ENCODE measurements at places on chromosomes 12 and 14.

DNA sequence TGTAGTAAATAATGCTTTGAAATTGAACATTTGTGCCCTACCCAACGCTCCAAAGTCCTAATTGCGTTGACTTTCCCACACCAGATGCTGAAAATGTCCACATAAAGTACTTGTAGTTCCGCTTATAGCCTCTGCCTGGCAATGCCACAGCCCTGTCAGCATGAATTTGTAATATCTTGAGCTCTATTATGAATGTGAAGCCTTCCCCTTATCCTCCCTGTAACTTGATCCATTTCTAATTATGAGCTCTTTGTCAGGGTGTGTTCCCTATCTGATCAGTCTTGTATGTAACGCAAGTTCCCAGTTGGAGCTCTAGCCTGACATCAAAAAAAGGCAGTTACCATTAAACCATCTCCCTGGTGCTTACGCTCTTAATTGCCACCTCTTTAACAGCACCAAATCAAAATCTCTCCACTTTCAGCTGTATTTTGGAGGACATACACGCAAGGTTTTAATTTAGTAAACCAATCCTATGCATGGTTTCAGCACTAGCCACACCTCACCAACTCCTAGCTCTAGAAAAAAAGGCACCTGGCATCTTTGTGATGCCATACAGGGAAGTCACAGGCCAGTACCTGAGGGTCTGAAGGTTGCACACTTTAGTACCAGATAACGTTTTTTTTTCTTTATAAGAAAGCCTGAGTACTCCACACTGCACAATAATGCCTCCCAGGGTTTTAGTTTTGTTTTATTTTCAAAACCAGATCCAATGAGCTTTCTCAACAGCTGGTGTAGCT lies 69.3 kb downstream of the EEA1 start:
- no peak for DNase-seq

DNA sequence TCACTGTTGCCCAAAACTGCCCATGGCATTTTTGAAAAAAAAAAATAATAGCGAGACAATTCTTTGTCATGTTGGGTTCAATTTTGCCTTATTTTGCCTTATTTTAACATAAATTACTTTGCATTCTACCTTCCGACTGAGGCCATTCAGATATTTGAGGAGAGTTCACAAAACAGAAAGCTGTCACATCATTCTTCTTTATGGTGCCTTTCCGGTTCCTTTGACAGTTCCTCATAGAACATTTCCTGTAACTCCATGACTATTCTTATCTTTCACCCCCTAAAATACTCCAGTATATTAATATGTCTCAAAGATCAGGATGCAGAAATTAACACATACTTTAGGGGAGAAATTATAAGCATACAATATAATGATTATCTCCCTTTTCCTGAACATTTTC lies 476.7 kb downstream of the NOVA1 start:
- DNase-seq, result no peak

DNA sequence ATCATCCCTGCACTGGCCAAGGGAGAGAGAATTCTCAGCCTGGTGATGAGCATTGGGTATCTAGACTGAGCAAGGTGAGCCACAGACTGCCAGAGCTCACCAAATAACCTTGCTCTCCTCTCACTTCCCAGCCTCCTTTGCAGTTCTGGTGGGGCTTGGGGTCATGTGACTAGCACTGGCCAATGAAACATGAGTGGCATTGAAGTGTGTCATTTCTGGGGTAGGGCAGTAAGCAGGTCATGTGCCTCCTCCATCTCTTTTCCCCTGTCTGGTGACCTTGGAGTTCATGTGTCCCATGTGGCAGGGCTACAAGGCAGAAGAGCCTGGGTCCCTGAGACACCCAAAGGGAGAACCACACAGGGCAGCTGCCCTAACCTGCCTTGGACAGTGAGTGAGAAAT lies 3.6 kb upstream of the KRT72 start:
- DNase-seq, result no peak

DNA sequence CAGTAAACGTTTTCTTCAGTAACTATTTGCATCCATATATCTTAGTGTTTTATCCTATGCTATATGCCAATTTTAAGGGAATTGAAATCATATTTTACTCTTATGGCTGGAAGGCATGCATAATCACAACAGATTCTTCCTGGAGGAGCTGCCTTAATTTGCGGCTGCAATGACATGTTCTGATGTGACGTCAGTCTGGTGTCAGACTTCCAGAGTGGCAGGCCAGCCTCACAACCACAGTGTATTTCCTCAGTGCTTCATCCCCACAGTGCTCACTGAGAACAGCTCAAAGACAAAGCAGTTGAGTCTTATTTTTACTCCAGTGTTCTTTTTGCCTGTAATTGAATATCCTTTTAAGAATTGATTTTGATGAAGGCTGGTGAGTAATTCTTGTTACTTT lies 107.1 kb downstream of the PLEKHA5 start:
- no peak for DNase-seq

DNA sequence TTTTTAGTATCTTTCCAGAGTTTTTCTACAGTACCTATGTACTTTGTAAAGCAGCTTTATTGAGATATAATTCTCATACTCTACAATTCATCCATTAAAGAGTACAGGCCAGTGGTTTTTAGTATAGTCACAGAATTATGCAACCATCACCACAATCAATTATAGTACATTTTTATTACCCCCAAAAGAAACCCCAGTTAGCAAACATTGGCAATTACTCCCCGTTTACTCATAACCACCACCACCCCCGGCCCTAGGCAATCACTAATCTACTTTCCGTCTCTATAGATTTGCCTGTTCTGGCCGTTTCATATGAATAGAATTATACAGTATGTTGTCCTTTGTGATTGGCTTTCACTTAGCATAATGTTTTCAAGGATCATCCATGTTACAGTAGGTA lies 119.8 kb downstream of the KICS2 start:
- DNase-seq, result no peak

GRCh38 chr14:84998216-84998615 lies 531.7 kb upstream of the FLRT2 start:
- no peak for DNase-seq

GRCh38 chr14:70188659-70189455 lies at the start of gene SLC8A3:
Gene SLC8A3 (minus strand): TSS chr14:70188951. CDS start chr14:70168422, 20,529 bp downstream.
- DNase-seq, result no peak

DNA sequence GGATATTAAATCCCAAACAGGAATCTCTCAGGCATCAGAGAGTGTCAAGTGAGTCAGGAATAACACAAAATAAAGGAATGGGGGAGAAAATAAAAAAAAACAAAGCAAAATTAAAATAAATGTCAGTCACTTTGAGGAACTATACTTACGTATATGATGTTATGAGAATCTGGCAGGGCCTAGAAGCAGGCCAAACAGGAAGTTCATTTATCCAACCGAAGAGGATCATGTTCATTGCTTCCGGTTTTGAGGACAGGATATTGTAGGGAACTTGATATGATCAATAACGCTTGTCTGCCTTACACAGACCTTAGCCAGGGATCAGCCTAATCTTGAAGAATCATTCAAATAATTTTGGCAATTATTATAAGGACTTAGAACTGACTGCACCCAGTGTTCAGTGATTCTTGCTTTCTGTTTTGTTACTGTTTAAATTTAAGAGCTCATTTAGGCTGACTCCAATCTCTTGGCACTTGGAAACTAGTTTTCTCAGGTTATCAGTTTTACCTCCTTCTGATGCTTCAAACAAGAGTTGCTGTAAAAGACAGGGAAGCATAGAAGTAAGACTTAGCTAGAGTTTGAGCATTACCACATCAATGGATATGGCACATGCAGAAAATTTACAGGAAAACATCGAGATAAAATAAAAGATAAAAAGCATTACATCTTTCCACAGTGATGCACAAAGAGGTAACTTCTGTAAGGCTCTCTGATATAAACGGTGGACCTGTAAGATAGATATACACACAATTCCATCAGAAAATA lies 53.4 kb downstream of the ZFC3H1 start:
- DNase-seq, result no peak

GRCh38 chr12:111185889-111186227 lies 183.0 kb downstream of the PHETA1 start:
- no peak for DNase-seq

GRCh38 chr12:724194-724855 lies 28.1 kb upstream of the WNK1 start:
- peak; percentile 27 for DNase-seq

- DNase-seq, result no peak
Measured at GRCh38 chr14:77302926-77303325, 17.8 kb downstream of the POMT2 start.

DNA sequence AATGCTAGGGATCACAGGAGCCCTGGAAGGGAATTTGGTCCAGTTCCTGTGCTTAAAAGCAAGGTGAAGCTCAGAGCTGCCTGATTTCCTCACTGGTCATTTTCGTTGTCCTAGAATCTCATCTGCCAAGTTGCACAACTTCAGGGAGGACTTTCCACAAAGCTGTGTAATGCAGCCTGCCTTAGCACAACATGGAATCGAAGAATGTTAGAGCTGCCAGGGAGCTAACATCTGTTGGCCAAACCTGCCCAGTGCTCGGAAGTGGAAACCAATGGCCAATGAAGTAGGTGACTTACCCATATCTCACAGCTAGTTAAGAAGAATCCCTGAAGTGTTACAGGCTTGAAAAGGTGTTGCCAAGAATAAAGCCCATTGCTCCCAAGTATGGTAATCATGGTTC lies 79.9 kb upstream of the SSTR1 start:
- DNase-seq, result no peak

DNA sequence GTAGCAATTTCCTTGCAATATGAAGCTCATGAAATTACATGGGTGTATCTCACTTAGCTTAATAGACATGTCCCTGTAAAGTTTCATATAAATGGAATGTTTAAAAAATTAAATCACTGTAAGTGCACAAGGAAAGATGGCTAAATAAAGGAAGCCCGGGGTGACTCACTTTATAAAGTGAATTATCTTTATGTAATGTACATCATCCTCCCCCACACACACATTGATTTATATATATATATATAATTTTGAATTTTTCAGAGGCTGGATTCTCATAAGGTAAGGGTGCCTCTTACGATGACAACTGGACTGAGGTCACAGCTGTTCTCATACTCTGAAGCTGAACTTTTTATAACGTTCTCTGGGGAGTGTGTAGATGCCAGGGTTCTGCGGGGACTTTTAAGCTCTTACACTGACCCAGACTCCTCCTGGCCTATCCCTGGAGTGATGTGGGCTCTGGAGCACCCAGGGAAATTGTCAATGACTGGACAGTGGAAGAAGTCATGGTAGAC lies 108.7 kb upstream of the HIF1A start:
- DNase-seq, result no peak

- DNase-seq, result no peak
Measured at GRCh38 chr14:100471441-100472093, 115.7 kb downstream of the BEGAIN start.

GRCh38 chr14:41986700-41987099 lies 380.0 kb downstream of the LRFN5 start:
- no peak for DNase-seq

DNA sequence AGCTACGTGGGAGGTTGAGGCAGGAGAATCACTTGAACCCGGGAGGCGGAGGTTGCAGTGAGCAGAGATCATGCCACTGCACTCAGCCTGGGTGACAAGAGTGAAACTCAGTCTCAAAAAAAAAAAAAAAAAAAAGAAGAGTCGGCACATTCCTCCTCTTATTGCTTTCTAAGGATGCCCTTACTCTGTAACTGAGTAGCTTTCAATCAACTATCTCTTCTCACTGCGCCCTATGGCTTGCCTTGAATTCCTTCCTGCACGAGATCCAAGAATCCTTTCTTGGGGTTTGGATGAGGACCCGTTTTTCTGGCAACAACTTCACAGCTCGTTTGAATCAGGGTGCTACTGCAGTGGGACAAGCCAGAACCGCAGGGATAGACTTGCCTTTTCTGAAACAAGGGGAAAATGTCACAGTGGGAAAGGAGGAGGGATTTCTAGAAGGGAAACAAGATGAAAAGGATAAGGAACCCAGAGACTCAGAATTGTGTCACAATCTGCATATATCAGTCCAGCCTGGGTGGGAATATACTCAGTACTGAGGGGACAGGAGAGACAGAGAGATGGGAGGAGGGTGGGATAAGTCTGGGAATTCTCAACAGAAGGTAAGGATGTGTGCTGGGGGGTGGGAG lies 16.1 kb upstream of the RND1 start:
- no peak for DNase-seq

GRCh38 chr14:34857689-34858449 lies 17.3 kb downstream of the BAZ1A start:
- DNase-seq, result no peak

All from activated T-cell treated with anti-CD3 and anti-CD28 coated beads, Interleukin-2, amount 50 U/mL, for 1 hour (primary cell).